ENCODE measurements at places on chromosomes 7 and 10. TPM values are rescaled to one million over a fixed set of nuclear protein-coding genes. Genes with fewer than 3 reads are reported as not detected.

DNA sequence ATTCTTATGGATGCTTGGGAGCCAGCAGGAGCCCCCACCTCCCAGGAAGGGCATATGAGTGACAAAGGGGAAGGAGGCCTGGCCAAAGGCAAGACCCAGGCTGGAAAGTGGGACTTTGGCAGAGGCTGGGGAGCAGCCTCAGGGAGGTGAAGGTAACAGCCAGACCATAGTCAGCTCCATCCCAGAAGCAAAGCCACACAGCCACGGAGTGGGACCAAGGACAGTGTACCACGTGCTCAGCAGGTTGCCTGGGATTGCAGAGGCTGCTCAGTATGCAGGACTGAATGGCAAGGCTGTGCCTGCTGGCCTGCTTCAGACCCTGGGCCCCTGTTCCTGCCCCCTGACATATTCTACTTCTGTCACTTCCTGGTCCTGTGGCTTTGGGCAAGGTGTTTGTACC, 17.6 kb upstream of the GPR26 start:
- H3K4me1 ChIP-seq, result no peaks in the 10 kb centered on the region
- no peak overlapping the region for H3K4me3 ChIP-seq
- no peaks in the 10 kb centered on the region for H3K27me3 ChIP-seq
- H3K36me3 ChIP-seq, result no peaks in the 10 kb centered on the region

DNA sequence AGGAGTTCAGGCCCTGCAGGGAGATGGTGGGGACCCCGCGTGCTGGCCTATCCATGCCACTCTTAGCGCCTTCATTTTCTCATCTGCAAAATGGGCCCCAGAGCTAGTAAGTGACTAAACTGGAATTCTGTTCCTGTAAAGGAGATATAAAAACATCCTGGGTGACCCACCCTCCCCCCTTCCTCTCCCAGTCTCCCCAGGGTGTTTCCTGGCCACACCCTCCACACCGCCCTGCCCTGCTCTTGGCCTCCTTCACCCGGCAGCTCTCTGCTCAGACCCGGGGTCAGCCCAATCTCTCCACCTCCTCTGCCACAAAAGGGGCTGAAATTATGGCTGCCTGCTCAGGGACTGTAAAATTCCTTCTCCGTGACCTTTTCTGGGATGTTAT, 70.7 kb downstream of the C10orf105 start:
- H3K36me3 ChIP-seq, result no peaks in the 10 kb centered on the region
- H3K27ac ChIP-seq, result no peak overlapping the region
- no peaks in the 10 kb centered on the region for H3K4me1 ChIP-seq
- H3K27me3 ChIP-seq, result no peaks in the 10 kb centered on the region
- DNase-seq, result no peak
- H3K4me3 ChIP-seq, result no peak overlapping the region

DNA sequence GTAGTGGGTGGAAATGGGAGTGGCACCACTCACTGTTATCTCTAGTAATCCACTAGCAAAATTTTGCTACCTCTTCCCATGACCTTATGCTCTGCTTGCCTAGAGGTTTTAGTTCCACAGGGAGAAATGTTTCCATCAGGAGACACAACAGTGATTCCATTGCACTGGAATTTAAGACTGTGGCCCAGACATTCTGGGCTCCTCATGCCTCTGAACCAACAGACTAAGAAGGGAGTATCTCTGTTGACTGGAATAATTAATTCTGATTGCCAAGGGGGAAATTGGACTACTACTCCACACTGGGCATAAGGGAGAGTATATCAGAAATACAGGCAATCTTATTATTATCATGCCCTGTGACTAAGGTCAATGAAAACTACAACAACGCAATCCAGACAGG, 16.2 kb upstream of the BRAF start:
- no peak overlapping the region for H3K4me3 ChIP-seq
- H3K36me3 ChIP-seq, result no peaks in the 10 kb centered on the region
- H3K4me1 ChIP-seq, result no peaks in the 10 kb centered on the region
- H3K27ac ChIP-seq, result no peak overlapping the region

Gene CYP3A4
- 310 TPM for polyA plus RNA-seq

Gene MRC1
- 11.2 TPM for polyA plus RNA-seq

DNA sequence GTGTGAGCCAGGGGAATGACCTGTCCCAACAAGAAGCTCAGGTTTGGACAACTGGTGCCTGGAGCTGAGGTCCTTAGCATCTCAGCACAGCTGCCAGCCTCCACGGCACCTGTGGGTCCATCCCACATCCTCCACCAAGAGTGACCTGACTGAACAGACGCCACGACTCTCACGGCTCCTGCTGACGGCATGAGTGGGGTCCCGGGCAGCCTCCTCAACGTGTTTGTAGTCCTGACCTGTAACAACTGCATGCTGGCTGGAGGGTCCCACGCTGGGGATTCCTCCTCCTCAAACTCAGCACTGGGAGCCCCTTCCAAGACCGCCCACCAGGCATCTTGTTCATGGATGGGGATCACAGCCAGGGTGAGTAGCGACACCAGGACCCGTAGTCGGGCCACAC, 36.2 kb downstream of the FAM20C start:
- H3K36me3 ChIP-seq, result no peaks in the 10 kb centered on the region
- H3K4me3 ChIP-seq, result no peak overlapping the region
- H3K4me1 ChIP-seq, result no peaks in the 10 kb centered on the region
- DNase-seq, result no peak

Gene SHH
- polyA plus RNA-seq, result 0.89 TPM

- H3K27me3 ChIP-seq, result no peaks in the 10 kb centered on the region
- H3K4me3 ChIP-seq, result no peak overlapping the region
- H3K36me3 ChIP-seq, result peaks cover 10% of the 10 kb centered on the region
- no peak for DNase-seq
- no peaks in the 10 kb centered on the region for H3K4me1 ChIP-seq
Observed at GRCh38 chr7:8060241-8060640, 91.6 kb downstream of the GLCCI1 start.

GRCh38 chr10:44398747-44399658, 14.1 kb upstream of the CXCL12 start:
- no peaks in the 10 kb centered on the region for H3K4me1 ChIP-seq
- H3K4me3 ChIP-seq, result no peak overlapping the region
- H3K27me3 ChIP-seq, result no peaks in the 10 kb centered on the region
- no peak overlapping the region for H3K27ac ChIP-seq
- no peaks in the 10 kb centered on the region for H3K36me3 ChIP-seq
- DNase-seq, result no peak

Gene SUPV3L1
- 33.8 TPM for polyA plus RNA-seq

Gene PRSS2
- 154 TPM for polyA plus RNA-seq

DNA sequence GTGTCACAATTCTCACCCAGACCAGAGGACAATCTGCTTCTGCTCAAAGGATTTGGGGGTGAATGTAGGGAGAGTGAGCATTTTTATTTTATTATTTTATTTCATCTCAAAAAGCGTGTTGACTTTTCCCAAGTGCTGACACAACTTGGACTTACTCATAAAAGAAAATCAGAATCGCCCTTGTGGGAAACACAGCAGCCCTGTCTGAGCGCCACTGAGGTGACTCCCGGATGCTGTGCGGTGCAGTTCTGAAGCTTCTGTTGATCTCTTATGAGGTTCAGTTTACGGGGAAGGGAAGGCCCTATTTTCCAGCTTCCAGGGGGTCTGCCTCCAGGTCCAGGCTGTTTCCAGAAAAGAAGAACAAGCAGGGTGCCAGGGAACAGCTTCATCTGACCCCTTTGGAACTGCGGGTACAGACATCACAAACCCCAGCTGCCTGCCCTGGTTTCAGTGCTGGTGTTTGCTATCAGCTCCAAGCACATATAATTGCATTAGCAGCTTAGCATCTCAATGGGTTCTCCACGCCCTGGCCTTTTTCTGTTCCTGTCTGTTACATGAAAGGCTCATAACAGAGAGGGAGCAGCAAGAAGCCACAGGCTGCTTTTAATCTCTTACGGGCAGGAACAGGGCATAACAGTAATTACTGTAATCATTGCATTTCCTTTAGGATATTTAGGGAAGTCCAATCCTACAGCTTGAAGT, 52.4 kb downstream of the PARP12 start:
- no peaks in the 10 kb centered on the region for H3K4me1 ChIP-seq
- no peak overlapping the region for H3K27ac ChIP-seq
- H3K36me3 ChIP-seq, result no peaks in the 10 kb centered on the region
- DNase-seq, result no peak
- H3K4me3 ChIP-seq, result no peak overlapping the region
- H3K27me3 ChIP-seq, result no peaks in the 10 kb centered on the region

Gene ERLIN1
- polyA plus RNA-seq, result 28.0 TPM

Gene VWA2
- not detected for polyA plus RNA-seq

- no peaks in the 10 kb centered on the region for H3K27me3 ChIP-seq
- no peak for DNase-seq
- H3K4me1 ChIP-seq, result no peaks in the 10 kb centered on the region
Observed at GRCh38 chr10:50407076-50407801, 155.9 kb upstream of the ASAH2 start.

DNA sequence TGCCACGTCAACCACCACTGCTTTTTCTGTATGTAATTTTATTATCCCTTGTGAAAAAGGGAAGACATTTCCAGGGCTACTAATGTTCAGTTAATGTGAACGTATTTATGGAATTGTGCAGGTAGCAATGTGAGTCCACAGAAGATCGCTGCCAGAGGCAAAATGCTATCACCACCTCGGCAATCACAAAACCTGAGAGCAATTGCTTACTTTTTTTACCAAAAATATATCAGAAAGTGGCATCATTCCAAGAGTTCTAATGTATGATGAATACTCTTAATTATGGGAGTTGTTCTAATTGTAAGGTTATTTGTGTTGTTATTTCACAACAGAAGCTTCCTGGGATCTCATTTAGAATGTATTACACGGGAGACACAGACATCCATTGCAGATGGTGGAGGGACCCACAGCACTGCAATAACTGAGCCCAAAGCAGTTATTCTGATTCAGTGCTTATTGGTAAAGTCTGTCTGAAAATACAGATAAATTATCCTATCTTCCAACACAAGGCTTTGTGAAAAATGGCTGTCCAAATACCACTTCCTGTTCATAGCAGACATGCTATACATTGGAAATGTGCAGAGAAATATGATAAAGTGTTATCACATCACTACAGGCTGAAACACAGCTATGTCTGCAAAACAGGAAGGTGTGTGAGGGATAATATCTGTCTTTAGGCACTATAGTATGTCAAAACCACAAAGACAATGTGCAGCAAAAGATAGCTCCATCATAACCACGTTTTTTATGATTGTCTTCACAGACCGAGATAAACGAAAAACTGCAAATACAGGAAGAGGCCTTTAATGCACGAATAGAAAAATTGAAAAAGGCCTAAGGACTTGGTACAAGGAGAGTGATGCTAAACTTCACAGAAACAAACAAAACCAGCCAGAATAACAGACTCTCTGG, 102.7 kb downstream of the CABCOCO1 start:
- H3K27me3 ChIP-seq, result no peaks in the 10 kb centered on the region
- H3K4me1 ChIP-seq, result no peaks in the 10 kb centered on the region
- H3K36me3 ChIP-seq, result no peaks in the 10 kb centered on the region
- no peak for DNase-seq
- H3K4me3 ChIP-seq, result no peak overlapping the region

- no peak overlapping the region for H3K4me3 ChIP-seq
- no peak overlapping the region for H3K27ac ChIP-seq
- no peaks in the 10 kb centered on the region for H3K4me1 ChIP-seq
Observed at GRCh38 chr10:389836-390448, 254.7 kb downstream of the ZMYND11 start.

- H3K4me1 ChIP-seq, result peaks cover 13% of the 10 kb centered on the region
- no peak overlapping the region for H3K4me3 ChIP-seq
- no peaks in the 10 kb centered on the region for H3K27me3 ChIP-seq
- H3K36me3 ChIP-seq, result no peaks in the 10 kb centered on the region
- H3K27ac ChIP-seq, result no peak overlapping the region
- no peak for DNase-seq
Observed at GRCh38 chr7:55569269-55569663, 3.0 kb downstream of the VOPP1 start.

Gene NFE2L3
- 1.8 TPM for polyA plus RNA-seq

All from small intestine (tissue), 16 donors.